SHP77 treated with DMSO at 0.1 percent for 48 hours (cell line): ENCODE measurements at places on chromosomes 2 and 18.

GRCh38 chr18:68666381-68666780 is 48.5 kb downstream of the TMX3 start:
- DNase-seq, result no peak

DNA sequence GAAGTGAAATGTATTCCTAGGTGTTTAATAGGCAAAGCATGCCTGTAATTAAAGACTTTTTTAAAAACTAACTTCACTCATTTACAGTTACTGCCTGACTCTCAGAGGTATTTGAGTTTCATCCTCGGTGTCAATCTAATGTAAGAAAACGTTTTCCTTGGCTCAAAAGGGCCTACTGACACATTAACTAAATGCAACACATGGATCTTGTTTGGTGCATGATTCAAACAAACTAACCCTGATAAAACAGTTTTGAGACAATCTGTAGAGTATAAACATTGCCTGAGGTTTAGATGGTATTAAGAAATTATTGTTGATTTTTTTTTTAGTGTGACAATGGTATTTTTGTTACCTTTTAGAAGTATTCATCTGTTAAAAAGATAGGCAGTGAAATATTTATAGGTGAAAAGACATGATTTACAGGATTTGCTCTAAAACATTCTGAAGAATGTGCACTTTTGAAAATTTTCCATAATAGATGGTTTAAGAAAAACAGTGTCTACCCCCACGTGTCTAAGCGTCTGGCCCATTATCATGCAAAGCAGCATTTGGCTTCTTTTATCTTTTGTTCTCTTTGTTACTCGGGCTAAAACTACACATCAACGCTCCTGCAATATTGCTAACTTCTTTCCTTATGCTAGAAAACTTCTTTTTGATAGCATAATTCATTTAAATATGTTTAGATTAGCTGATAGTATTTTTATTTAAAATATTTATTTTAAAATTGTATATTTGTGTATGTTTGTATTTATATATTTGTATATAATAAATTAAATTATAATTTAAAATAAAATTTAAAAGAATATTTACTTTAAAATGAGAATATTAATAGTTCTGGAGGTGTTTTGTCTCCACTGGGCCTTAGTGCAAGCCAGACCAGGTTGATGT is 160.2 kb upstream of the NDUFV2 start:
- no peak for DNase-seq

DNA sequence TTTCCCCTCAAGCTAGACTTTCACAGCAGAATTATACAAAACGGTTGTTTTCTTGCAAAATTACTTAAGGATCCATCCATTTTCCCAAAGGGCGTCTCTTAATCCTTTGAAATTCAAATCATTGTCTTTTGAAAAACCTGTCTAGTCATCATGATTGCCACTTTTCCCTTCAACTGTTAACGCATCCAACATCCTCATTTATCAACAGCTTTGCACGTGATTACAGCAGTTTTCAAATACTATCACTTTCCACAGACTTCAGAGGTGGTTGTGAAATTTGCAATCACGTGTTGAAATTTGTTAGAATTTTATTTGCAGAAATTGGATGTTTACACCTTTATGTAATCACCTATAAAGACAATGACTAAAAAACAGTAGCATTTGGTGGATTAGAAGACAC is 304.4 kb upstream of the SLC39A10 start:
- no peak for DNase-seq

GRCh38 chr18:74299746-74300145 is 8.0 kb upstream of the CYB5A start:
- no peak for DNase-seq

DNA sequence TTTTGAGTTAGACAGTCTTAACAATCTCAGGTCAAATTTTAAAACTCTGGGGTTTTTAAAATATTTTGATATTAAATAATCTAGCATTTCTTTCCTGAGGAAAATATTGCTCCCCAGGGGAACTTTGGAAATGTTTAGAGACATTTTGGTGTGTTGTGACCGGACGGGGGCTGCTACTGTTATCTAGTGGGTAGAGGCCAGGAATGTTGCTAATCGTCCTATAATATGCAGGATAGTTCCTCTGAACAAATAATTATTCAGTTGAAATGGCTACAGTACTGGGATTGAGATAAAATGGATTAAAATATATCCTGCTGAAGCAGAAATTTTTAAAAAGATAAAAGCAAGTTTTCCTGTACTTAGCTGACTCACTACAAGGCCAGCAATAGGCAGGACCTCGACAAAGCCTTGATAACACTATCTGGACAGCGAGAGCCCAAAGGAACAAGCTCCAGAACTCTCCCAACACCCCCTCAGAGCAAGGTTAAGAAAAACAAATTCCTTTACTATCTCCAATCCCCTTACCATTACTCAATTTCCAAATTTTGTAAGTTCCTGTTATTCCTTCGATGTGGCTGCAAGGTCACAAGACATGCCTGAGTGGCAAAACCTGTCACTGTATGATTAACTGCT is 1407.4 kb downstream of the SUCLG1 start:
- DNase-seq, result no peak

- DNase-seq, result no peak
Observed at GRCh38 chr2:136901732-136902131, 136.4 kb downstream of the THSD7B start.

DNA sequence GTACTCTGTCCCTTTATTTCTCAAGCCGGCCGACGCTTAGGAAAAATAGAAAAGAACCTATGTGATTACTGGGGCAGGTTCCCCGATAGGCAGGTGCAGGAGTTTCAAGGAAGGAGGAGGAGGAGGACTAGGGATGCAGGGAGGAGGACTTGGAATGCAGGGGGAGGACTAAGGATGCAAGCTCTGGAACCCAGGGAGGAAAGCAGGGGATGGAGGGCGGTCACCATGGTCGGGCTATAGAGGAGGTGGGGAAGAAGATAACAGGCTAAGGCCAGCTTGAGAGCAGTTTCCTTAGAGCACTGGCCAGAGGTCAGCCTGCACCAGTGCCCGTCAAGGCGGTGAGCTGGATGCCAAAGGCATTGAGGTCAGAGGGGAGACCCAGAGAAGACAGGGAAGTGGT is 18.7 kb upstream of the B3GNT7 start:
- DNase-seq, result no peak

- no peak for DNase-seq
Observed at GRCh38 chr2:41598161-41598894, 449.5 kb upstream of the PKDCC start.

GRCh38 chr18:46386788-46387187 is 270.2 kb downstream of the LOXHD1 start:
- DNase-seq, result no peak

DNA sequence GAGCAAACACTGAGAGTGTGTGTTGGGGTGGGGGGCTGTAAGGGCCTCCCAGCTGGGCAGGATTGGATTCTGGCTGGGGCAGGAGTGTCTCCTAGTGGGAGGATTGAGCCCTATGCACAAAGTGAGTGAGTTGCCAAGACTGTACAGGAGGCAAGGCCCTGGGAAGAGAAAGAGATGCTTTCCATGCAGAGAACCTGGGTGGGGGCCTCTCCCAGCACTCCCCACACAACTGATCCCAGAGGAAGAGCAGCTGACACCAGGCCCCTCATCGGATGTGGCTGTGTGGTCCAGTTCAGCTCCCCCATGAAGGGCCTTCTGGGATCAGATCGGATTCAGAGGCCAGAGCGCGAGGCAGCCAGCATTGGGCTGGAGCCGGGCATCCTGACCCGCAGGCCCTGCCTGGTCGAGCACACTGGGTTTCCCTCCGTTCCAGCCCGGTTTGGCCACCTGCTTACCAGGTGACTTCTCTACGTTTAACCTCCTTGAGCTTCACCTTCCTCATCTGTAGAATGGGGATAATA is 49.4 kb upstream of the FAHD2A start:
- no peak for DNase-seq

DNA sequence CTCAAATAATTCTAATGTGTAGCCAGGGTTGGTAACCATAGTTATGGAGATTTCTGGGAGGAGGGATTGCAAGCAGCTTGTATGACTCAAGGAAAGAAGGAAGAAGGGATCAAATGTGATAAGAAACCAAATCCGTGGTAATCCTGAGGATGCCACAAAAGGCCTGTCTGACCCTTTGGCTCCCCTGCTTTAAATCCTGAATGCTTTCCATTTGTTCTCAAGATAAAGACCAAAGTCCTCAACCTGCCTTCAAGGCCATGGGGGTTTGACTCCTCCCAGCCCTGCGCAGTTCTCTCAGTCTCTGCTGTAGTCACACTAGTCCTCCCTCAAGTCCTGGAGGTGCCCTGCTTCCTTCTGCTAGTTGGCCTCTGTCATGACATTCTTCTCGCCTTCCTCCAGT is 74.0 kb downstream of the SUMO1 start:
- DNase-seq, result no peak

DNA sequence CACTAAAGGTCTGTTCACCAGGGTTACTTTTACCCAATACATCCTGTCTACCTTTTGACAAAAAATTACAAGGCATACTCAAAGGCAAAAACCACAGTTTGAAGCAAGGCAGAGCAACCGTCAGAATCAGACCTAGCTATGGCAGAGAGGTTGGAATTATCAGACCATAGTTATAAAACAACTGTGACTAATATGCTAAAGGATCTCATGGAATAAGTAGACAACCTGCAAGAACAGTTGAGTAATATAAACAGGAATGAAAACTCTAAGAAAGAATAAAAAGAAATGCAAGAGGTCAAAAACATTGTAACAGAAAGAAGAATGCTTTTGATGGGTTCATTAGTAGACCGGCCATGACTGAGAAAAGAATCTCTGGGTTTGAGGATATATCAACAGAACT is 318.8 kb upstream of the KCNH7 start:
- no peak for DNase-seq

GRCh38 chr2:193462411-193462810 is 1267.7 kb upstream of the TMEFF2 start:
- no peak for DNase-seq

GRCh38 chr2:16756831-16757644 is 91.4 kb upstream of the CYRIA start:
- peak; percentile 67 for DNase-seq

DNA sequence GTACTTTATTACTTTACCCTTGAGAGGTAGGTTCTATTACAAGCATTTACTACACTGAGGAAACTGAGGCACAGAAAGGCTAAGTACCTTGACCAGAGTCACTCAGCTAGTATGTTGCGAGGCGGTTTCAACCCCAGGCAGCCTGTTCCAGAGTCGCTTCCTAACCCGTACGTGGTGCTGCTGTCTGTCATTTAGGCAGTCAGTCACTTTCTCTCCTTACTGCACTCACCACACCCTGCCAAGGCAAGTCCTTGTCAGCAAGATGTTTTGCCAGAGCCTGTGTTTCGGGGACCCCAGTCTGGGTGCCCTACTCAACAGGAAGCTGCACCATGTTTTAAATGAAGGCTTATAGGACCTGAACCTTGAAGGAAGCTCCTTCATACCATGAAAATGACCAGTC is 174.9 kb downstream of the TPGS2 start:
- no peak for DNase-seq

DNA sequence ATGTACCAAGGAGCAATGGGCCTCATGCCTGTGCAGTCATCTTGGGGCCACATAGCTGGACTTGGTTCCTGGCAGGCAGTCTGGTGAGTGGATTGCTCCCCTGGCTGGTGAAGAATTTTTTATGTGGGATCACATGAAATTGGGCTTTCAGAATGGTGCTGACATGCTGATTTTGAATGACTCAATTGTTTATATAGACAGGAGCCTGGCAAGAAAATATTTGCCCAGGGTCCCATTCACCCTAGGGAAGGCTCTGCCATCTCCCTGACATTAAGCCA is 266.9 kb downstream of the DYSF start:
- DNase-seq, result no peak
